Stimulated activated CD4-positive, alpha-beta T cell treated with anti-CD3 and anti-CD28 coated beads, Interleukin-4, amount 100 ng/mL, for 1 hour (primary cell): ENCODE measurements at places on chromosomes 11 and 22.

DNA sequence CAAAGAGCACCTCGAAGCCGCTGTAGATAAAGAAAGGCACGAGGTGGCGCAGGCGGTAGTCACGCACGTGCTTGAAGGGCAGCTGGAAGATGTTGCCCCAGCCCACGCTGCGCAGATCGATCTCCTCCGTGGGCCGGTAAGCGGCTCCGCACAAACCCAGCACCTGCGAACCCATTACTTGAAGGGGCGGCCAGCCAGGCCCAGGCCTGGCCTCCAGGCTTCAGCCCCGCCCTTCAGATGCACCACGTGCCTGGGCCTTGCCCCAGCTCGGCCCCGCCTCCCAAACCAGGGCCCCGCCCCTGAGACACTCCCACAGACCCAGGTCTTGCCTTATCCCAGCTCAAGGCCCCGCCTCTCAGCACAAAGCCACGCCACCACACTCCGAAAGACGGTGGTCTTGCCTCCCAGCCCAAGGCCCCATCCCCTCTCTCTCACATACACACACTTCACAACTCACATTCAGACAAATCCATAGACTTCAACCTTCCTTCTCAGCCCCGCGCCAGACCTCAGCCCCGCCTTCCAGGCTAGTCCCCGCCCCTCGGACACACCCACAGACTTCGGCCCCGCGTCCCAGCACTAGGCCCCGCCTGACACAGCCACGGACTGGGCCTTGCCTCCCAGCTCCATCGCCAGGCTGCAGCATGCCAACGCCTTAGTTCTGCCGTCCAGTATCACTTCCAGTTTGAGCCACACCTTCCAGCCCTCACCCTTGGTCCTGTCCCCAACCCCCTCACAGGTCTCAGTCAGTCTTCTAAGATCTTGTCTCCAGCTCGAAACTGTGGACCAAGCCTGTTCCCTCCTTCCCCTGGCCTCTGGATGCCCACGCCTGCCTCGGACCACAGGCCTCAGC is 7.0 kb downstream of the UNC93B1 start:
- peak; percentile 37 for DNase-seq

DNA sequence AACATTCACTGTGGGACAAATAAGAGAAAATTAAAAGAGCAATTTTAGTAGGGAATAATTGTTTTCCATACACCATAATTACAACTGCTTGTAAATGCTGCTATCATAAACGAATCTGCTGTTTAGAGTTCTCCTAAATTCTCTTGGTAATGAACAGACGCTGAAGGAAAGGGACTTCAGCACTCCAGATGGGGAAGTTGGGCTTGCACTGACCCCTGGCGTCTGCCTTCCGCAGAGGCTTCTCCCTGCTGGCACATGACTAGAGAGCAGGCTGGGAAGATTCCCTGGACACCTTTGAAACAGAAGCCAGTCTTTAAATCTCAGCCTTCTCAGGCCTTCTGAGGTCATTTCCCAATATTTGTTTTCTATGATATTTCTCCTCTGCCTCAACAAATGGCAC is 84.1 kb downstream of the NXPE2 start:
- DNase-seq, result peak; percentile 7

DNA sequence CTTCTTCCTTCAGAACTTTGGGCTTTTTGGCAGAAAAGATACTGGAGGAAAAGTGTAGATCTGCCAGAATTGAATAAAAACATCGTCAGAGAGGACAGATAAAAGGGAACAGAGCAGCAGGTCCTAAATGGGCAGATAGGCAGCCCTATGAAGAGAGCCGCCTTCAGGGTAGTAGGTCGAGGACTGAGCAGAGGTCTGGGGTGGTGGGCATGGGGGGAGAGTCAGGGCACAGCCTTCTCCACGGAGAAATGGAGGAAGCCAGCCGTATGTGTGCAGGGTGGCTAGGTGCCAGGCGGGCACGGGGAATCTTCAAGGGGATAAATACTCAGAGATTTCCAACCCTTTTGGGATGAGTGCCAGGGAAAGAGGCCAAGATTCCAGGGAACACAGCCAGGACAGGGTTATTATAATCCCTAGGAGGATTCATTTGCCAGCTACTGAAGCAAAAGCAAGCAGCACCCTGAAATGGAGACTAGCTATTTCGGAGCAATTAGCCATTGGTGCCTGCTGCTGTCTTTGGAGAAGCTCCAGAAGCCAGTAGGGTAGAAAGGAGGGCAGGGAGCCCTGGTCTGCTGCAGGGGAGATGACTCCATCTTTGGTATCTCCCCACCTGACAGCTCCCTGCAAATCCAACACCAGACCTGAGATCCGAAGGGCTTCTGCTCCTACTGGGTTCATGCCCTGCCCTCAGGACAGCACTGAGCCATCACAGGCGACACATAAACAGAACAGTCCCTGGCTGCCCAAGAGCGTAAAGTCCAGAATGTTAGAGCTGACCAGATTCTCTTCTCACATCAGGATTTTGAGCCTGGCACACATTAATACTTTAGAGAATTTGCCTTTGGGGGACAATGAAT is 174.5 kb upstream of the NTM start:
- no peak for DNase-seq

DNA sequence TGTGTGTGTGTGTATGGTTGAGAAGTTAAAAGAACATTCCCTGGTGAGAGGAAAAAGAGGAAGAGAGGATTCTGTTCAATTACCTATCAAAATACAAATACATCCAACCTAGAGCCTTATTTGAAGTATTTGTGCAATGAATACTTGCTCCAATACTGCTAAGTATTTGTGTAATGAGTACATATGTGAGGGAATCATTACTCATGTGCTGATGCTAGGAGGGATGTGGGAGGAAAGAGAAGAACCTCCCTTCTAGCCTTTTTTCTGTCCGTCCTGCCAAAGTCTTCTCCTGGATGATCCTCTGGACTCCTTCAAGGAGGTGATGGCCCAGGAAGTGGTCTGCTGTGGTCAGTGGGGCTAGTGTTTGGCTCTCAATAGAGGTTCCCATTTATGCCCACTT is 36.0 kb upstream of the ACCSL start:
- no peak for DNase-seq

- DNase-seq, result no peak
These were observed 471.1 kb downstream of the TBC1D22A start for GRCh38 chr22:47233316-47234243.

DNA sequence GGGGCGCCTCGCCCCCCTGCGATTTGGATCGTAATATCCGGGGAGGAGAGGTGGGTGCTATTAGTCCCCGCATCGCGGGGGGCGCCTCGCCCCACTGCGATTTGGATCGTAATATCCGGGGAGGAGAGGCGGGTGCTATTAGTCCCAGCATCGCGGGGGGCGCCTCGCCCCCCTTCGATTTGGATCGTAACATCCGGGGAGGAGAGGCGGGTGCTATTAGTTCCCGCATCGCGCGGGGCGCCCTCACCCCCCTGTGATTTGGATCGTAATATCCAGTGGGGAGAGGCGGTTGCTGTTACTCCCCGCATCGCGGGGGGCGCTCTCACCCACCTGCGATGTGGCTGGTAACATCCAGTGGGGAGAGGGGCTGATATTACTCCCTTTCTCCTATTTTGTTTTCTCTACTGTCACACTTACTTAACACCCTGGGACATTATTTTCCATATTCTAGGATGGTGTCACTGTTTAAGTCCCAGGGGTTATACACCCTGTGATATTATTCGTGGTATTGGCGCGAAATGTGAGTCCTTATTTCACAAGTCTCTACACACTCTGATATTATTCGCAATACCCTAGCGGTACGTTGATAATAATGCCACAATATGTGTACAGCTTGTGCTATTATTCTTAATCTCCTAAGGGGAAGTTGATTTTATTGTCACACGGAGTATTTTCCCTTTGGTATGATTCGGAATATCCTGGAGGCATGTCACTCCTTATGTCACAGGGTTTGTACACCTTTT is 57.8 kb upstream of the ALDH3B2 start:
- DNase-seq, result peak; percentile 65

- DNase-seq, result no peak
These were observed 21.3 kb downstream of the LAYN start for GRCh38 chr11:111561791-111562325.

DNA sequence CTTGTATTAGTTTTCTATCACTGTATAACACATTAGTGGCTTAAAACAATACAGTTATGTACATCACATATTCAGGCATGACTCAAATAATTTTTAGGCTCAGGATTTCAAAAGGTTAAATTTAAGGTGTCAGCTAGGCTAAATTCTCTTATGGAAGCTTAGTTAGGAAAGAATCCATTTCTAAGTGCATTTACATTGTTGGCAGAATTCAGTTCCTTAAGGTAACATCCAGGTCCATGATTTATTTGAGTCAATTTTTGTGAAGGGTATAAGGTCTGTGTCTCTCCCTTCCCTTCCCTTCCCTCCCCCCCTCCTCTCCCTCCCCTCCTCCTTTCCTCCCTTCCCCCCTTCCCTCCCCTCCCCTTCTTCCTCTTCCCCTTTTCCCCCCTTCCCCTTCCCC is 399.0 kb upstream of the CNTN5 start:
- DNase-seq, result no peak
